ENCODE measurements at places on chromosomes 5 and 9.
A peak's percentile ranks its signal among the peaks of the same experiment; 100 is the strongest.

GRCh38 chr5:4924577-4924976, 215.6 kb upstream of the ADAMTS16 start:
- DNase-seq: no peak

DNA sequence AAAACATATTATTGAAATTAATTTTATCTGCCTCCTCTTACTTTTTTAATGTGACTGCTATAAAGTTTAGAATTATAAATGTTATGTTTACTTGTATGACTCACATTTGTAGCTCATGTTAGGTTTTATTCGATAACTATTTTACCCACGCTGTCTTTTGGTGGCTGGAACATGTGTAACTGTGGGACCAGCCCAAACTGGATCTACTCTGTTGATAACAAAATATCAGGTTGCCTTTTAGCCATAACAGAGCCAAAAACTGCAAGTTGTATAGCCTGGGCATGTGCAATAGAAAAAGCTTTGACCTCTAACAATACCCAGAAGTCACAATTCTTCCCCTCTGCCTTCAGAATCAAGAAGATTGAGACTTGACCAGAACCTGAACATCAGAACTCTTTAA, 356.5 kb downstream of the PRELID2 start:
- no peak for DNase-seq

DNA sequence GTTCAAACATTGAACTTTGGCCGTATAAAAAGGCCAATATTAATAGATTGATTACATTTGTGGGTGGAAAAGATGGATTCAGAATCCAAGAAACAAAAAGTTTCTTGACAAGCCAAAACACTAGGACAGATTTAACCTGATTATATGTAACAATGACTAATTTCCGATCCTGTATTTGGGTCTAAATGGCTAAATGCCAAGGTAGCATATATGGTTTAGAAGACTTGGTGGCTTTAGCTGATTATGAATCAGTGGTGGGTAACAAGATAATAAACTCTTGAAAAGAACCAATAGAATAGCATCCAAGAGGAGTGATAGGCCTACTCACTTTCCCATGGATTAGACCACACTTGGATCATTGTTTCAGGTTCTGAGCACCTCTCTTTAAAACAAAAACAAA, 21.8 kb upstream of the ANP32B start:
- no peak for DNase-seq

GRCh38 chr5:141872496-141873356, 5.5 kb downstream of the PCDH1 start:
- DNase-seq: no peak

GRCh38 chr5:124054564-124054963, 542.6 kb downstream of the CSNK1G3 start:
- no peak for DNase-seq

GRCh38 chr5:155303120-155303519, 289.6 kb downstream of the KIF4B start:
- no peak for DNase-seq

DNA sequence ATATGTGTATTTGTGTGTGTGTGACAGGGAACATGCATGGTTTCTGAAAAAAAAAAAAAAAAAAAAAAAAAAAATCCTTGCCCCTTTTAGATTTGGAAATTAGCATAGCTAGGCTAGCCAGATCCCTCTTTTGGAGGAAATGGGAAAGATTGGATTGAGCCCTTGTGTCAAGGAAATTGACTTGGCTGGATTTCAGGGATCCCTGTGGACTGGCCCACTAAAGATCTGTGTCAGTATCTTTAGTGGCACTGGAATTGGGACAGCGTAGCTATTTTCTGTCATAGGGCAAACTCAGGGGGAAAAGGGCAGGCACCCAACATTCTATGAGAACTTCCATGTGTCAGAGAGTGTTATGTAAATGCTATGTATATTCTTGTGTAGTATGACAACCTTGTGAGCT, 35.4 kb downstream of the SH3GL2 start:
- no peak for DNase-seq

GRCh38 chr5:37490931-37491330, 111.8 kb downstream of the WDR70 start:
- no peak for DNase-seq

GRCh38 chr5:27062451-27062850, 24.1 kb upstream of the CDH9 start:
- DNase-seq: no peak

DNA sequence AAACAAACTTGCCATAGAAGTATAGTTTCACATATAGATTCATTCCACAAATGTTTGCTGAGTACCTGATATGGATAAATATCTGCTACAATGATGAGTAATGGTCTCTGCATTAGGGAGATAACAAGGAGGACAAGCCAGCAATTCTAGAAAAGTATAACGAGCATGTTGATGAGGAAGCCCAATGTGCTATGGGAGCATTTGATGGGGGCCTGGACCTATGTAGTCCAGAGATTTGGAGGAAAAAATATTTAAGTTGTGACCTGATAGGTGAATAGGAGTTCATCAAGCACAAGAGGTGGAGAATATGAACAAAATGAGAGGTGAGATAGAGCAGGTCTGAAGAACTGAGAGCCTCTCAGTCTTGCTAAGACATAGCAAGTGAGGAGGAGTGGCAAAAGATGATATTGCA, 14.4 kb upstream of the TMEM245 start:
- DNase-seq: no peak

- no peak for DNase-seq
Measured at GRCh38 chr9:135320943-135321342, 158.6 kb upstream of the PPP1R26 start.

GRCh38 chr5:157306692-157307471, 41.0 kb downstream of the CYFIP2 start:
- no peak for DNase-seq

GRCh38 chr5:115461093-115461492, 83.5 kb downstream of the FEM1C start:
- DNase-seq: no peak

GRCh38 chr9:123679330-123679987, 250.5 kb downstream of the DENND1A start:
- no peak for DNase-seq

DNA sequence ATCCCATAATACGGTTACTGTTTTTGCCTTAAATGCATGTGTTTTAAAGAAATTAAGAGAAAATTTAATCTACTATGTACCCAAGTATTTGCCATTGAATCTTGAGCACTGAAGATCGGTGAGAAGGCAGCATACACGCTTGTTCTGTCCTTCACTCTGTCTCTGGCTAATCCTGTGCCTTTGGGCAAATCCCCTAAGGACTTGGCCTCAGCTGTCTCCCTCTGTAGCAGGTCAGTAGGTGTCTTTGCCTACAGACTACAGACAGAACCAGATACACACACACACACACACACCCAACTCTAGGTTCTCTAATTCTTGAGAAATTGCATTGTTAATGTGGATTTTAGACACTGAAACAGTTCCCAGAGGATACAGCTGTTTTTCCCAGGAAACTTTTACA, 117.4 kb downstream of the WDR41 start:
- no peak for DNase-seq

DNA sequence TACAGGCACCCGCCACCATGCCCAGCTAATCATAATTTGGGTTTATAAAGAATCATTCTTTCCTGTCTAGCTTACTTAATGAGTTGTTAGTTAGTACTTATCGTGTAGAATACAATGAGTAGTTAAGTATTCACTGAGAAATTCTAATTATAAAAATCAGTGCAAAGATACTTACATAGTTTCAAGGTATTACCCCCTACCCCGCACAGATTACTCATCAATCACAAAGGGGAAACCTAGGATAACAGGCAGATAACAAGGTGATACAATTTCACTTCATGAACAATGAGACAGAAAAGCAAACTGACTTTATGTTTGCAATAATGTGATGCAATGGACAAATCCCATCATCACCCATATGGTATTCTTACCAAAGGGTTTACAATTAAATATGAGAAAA, 109.6 kb downstream of the FAM174A start:
- no peak for DNase-seq

GRCh38 chr9:126392662-126393371, 66.2 kb downstream of the MVB12B start:
- no peak for DNase-seq

GRCh38 chr5:170761048-170761707, 22.3 kb upstream of the GABRP start:
- DNase-seq: no peak

- no peak for DNase-seq
Measured at GRCh38 chr5:6886866-6887265, 173.6 kb downstream of the TENT4A start.

DNA sequence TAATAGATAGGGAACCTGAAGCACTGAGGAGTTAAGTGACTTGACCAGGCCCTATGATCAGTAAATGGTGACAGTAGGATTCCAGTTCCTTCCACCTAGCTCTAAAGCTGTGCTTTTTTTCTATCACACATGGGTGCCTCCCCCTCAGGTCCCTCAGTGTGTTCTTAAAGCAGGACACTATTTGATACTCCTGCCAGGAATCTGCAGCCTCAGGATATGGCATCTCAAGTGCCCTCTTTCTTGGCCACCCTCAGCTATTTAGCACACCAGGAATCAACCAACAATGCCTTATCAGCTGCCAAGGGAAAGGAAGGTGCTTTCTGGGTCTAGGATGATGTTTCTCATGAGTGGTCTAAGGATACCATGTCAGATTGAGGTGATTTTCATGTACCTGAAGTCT, 49.1 kb downstream of the MACROH2A1 start:
- no peak for DNase-seq

GRCh38 chr9:96113032-96113431, 188.9 kb downstream of the HSD17B3 start:
- no peak for DNase-seq

DNA sequence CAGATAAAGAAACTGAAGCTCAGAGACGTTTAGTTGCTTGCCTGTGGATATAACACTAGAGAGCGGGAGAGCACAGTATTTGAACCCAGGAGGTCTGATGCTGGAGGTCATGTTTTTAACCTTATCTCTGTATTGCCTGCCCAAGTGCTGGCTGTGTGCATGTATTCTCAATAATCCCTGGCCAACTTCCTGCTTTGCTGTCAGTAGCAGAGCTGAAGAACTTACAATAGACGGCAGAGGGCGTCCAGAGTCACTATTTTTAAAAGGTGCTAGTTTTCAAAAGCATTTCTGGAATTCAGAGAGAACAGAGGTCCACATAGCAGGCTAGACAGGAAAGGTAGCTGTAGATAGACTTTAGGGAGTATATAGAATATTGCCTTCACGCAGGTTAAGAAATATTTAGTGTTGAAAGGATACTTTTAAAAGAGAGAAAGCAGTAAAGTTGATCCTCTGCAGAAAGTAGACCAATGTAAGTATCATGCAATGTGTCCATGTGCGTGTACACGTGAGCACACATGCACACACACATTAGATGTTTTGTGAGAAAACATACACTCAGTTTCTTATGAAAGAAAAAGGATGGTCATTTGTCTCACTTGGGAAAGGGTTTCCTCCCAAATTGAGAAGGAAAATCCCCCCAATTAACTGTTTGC, 46.3 kb downstream of the PTCD2 start:
- peak; percentile 63 for DNase-seq

DNA sequence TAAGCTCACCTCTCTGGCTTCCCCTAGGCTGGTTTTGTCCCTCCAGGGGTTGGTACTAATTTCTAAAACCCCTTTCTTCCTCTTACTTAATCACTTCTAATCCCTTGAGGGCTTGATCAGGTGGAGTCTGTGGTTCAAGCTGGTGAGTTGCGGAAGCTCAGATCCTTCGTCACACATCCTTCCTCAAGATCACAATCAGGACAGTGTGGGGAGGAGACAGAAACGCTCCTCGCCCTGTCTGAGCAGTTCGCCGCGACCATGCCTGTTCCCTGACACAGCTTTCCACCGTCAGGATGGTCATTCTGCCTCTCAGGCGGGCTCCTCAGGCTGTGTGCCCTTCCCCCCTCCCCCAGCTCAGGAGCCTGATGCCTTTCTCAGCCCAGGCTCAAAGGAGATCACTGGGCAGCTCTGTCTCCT, 24.3 kb downstream of the CPLX2 start:
- no peak for DNase-seq

DNA sequence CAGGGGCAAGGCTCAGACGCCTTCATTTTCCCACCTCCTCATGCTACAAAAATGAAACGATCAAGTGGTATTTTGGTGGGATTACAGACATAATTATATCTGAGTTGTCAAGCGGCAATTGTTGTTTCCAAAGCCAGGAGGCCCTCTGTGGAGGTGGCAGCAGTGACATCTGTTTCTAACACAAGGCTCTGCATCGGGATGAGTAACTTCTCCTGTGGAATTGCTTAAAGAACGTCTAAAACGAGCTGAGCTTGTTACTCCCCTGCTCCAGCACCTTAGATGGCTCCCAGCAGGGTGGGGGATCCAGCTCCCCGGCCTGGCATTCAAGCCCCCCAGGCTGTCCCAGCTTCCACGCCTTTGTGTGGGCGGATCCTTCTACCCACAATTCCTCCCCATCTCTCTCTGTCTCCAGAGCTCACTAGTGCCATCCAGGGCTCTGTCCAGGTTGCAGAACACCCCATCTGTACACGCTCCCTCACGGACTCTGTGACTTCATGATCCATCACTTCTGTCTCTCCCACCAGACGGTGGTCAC, 36.8 kb downstream of the DAB2IP start:
- no peak for DNase-seq

DNA sequence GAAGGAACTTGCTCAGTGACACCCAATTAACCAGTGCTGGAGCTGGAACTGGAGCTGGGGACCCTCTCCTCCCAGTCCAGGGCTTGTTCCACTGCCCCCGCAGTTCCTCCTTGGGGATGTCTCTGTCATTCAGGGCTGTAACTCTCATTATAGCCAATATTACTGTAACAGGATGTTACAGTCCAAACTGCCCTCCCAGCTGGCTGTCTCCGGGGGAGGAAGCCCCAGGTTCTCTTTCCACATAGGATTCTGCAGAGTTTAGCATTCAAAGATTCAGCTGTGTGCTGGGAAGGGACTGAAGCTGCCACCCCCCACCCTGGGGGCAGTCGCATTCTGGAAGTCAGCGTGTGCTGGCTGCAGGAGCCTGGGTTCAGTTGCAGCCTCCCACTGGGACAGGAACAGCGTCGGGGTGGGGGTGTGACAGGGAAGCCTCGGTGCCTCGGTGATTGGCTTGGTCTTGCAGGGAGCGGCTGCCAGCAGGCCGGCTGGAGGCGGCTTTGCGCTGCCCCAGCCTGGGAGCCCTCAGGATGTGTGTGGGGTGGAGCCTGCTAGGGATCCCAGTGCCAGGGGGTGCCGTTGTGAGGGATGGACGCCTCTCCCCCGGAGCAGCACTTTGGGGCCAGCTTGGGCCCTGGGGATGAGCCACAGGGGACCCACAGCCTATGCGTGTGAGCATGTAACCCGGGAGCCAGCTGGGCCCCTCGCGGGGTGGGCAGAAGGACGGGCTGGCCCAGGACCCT, 101.1 kb downstream of the RGS3 start:
- DNase-seq: peak; percentile 10

- no peak for DNase-seq
Measured at GRCh38 chr5:169350016-169350415, 49.1 kb upstream of the SLIT3 start.

- no peak for DNase-seq
Measured at GRCh38 chr5:5613261-5613990, 190.9 kb downstream of the ICE1 start.
